ENCODE measurements at places on chromosomes 7 and 10. TPM values are rescaled to one million over a fixed set of nuclear protein-coding genes. Genes with fewer than 3 reads are reported as not detected.

GRCh38 chr10:19832699-19833098 is 16.5 kb downstream of the PLXDC2 start:
- no peak for DNase-seq

DNA sequence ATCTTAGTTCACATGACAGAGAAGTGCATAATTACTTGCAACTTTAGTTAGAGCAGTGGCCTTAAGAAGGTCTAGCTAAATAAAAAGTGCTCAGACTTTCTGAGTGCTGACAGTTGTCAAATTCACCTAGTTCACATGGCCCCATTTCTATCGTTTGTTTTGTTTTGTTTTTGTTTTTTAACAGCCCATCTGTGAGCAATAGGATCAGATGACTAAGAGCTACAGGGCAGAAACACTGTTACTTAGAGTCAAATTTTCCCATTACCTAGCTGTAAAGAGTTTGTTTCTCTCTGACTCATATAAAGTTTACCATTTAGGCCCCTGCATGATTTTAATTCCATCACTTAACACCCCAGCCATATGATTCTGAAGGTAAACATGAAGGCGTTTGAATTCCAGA is 18.8 kb downstream of the CAV1 start:
- no peak for DNase-seq

DNA sequence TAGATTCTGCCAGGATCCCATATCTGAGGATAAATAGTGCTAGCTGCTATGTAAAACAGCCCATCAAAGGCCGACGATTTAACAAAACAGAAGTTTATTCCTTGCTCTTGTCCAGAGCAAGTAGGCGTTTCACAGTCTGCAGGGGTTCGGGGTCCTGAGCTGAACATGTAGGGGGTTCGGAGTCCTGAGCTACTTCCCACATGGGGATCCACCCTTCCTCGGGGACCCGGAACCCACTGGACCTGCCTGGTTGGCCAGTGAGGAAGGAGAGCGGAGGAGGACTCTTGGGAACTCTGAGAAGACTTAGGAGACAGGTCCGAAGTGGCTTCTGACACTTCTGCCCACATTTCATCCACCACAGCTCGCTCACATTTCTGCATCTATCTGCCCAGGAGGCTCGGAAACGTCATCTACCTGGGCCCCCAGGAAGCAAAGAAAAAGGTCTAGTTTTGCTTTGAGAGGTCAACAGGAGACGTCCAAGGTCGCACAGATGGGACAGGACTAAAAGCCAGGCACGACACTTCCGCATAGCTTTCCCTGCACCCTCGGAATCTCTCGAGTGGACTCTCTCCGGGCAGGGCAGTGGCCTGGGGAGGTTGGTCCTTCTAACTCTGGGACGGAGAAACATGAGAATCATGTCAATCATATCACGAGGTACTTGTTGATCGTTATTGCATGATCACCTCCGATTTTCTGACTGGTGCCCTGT is 86.4 kb downstream of the MICALL2 start:
- DNase-seq: no peak

Gene ELN
- total RNA-seq: 46.5 TPM

Gene ANKRD30A
- total RNA-seq: not detected

- DNase-seq: no peak
Observed at GRCh38 chr10:62166331-62167131, 102.1 kb downstream of the RTKN2 start.

DNA sequence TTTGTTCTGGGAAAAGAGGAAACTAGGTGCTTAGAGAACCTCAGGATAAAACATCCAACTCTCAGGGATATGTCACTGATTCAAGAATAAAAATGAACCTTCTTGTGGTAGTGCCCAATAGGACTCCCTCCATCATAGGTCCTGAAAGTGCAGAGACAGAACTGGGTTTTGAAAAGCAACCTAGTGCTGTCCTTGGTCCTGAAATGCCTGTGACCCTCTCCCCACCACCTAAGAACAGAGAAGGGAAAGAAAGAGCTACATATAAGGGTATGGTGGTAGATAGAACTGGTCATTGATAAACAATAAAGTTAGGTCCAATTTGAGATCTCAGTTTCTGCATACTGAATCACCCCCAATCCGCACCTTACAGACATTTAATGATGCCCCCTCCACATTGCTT is 953.3 kb downstream of the XPNPEP1 start:
- DNase-seq: no peak

- no peak for DNase-seq
Observed at GRCh38 chr10:52353960-52354394, 39.9 kb downstream of the DKK1 start.

Gene C10orf67
- total RNA-seq: 0.30 TPM

Gene CPVL
- total RNA-seq: 3.1 TPM

Gene PPP1R17
- not detected for total RNA-seq

Gene GGCT
- total RNA-seq: 29.9 TPM

DNA sequence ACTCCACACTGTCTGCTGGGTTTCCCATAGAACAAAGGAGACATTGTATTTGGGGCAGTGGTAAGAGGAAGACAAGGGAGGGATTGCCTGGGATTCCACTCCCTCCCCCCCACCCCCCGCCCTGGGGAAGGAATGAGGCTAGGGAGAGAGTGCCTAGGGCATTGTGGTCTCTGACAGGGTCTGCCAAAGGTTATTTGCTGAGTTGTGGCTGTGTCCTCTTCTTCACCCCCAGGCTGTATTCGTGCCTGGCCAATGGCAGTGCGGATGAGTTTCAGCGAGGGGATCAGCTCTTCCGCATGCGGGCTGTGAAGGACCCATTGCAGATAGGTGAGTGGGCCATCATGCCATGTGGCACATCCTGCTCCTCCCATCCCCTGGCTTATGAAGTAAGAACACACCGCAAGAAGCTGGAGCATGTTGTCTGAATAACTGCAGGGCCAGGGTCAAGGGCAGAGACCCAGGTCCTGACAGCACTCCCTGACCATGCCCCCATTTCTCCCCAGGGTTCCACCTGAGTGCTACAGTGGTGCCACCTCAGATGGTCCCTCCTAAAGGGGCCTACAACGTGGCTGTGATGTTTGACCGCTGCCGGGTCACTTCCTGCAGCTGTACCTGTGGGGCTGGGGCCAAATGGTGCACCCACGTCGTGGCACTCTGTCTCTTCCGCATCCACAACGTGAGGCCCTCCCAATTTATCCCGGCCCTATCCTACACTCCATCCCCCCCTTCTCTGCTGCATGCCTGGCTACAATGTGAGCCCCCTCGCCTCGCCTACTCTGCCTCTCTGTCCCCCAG is 3.7 kb downstream of the ZSWIM8 start:
- DNase-seq: no peak

GRCh38 chr10:70695241-70696030 is 23.1 kb downstream of the ADAMTS14 start:
- DNase-seq: no peak

- no peak for DNase-seq
Observed at GRCh38 chr7:111871283-111871682, 309.0 kb upstream of the IMMP2L start.

DNA sequence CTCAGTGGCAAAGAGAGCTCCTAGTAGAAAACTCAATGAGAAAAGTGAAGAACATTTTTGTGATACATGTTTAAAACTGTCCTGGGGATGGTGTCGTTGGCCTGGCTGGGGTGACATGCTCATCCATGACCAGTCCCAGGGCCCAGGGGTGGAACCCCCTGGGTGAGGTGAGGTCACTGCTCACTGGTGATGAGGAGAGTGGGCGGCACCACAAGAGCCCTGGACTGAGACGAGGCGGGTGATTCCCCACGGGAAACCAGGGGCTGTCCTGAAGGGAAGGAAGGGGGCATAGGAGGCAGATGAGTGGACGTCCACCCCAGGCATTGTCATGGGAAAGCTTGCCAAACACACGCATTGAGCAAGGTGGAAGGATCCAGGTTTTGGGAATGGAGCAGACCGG is 54.6 kb downstream of the HTR5A start:
- no peak for DNase-seq
